GM03348 (cell line): ENCODE measurements at places on chromosomes 16 and 17.

DNA sequence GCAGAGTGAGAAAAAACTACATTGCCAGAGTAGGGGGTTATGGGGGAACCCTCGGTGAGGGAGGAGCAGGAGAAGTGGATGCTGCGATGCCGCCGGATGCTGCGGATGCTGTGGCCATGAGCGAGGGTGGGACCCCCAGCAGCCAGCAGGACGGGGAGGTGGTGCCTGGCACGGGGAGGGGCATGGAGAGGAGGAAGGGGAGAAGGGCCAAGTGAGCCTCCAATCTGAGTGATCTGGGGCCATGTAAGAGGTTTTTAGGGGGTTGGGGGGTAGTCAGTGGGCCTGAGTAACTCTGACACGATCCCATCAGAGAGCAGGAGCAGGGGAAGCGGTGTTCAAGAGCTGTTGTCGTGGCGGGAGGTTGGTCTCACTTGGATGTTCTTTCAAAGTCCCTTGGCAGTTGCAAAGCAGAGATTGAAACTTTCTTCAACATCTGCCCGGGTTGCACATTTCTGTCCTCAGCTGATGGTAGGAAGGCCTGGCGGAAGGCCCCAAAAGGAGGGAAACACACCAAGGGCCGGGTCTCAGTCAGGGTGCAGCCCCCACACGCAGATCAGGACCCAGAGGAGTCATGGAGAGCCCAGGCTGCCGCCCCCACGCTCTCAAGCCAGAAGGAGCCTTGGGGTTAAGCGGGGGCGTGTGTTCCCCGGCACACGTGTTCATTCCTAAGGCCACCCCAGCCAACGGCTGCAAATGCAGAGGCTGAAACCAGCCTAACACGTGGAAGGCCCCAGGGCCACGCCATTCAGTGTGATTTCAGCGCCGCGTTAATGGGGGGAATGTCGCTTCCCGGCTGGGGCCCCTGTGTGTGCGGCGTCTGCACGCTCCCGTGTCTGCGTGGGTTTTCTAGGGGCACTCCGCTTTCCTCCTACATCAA is 81.7 kb downstream of the ZDHHC7 start:
- no peak for DNase-seq

GRCh38 chr17:66970797-66971196 is 6.3 kb downstream of the CACNG4 start:
- DNase-seq: no peak

DNA sequence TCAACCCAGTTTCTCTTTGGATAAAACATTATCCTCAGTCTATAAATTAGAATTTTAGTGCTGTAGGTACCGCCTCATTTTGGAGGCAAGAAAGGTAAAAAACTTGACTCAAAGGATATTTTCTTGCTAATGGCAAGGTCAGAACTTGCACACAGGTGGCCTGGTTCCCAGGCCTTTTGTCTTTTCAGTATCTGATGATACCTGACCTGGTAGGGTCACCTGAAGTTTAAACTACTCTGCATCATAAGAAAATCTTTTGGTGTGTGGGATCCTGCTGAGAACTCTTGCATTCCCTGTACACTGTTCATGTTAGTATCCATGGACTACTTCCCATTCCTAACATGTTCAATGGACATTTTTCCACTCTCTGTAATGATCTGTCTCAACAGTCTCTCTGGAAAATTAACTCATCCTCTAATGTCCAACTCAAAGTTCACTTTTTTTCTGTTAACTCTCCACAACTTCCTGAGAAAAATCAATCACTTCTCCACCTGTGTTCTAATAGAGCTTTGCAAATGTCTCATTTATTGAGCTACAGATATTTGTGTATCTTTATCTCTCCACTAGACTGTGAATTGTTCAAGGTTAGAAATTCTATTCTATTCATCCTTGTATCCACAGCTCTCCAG is 317.1 kb upstream of the SOX9 start:
- no peak for DNase-seq

- DNase-seq: no peak
These were observed 180.2 kb upstream of the CHMP6 start for GRCh38 chr17:80811181-80812105.
